ENCODE measurements at places on chromosomes 6 and 20.

DNA sequence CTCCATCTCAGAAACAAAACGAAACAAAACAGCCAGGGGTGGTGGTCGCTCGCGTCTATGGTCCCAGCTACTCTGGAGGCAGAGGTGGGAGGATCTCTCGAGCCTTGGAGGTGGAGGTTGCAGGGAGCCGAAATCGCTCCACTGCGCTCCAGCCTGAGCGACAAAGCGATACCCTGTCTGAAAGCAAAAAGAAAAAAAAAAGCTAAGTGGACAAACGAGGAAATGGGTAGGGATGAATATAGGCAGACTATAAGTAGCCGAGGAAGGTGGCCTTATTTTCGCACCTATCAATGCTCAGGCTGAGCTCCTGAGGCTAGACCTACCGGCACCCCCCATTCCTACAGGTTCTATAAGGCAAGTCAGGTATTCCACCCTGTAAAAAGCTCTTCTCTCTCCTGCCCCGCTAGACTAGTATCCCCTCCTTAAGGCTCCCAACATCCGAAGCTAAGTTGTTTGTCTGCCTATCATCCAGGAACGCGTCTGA is 650 bp upstream of the CASP8AP2 start:
- DNase-seq = no peak

- DNase-seq = no peak
Measured at GRCh38 chr6:52049252-52050050, 38.0 kb downstream of the PKHD1 start.

DNA sequence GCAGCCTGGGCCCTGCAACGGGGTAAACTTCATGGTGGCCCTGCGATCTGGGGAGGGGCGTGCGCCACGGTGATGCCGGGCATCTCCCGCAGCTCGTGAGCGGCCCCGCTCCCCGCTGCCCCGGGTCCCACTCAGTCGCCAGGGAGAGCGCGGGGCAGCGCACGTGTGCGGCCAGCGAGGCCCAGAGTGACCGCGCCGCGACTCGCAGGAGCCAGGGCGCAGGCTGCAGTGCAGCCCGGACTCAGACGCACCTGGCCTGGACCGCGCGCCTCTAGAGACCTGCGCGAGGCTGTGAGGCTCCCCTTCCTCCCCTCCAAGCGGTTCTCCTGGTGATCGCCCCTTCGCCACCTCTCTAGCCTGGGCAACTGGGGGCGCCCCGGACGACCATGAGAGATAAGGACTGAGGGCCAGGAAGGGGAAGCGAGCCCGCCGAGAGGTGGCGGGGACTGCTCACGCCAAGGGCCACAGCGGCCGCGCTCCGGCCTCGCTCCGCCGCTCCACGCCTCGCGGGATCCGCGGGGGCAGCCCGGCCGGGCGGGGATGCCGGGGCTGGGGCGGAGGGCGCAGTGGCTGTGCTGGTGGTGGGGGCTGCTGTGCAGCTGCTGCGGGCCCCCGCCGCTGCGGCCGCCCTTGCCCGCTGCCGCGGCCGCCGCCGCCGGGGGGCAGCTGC is 652 bp downstream of the BMP6 start:
- no peak for DNase-seq

GRCh38 chr6:157186785-157187181 is 136.5 kb downstream of the TMEM242 start:
- DNase-seq = no peak

DNA sequence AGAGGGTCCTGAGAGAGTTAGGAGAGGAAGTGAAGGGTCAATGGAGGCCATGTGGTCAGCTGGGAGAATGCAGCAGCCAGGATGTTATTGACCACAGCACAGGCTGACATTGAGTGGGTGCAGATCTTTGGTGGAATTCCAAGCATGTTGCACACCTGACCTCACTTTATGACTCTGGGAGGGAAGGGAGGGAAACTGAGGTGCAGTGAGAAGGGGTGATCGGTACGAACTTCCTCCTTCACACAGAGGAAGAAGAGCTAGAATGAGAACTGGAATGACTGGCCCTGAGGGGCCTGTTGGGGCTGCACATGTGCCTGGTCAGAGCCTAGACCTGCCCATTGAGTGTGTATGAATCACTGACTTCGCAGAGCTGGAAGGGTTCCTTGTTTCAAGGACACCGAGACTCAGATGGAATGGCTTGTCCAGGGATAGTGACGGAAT is 9.8 kb downstream of the FAM83D start:
- DNase-seq = no peak

- no peak for DNase-seq
Measured at GRCh38 chr6:167767715-167768107, 59.0 kb upstream of the AFDN start.

DNA sequence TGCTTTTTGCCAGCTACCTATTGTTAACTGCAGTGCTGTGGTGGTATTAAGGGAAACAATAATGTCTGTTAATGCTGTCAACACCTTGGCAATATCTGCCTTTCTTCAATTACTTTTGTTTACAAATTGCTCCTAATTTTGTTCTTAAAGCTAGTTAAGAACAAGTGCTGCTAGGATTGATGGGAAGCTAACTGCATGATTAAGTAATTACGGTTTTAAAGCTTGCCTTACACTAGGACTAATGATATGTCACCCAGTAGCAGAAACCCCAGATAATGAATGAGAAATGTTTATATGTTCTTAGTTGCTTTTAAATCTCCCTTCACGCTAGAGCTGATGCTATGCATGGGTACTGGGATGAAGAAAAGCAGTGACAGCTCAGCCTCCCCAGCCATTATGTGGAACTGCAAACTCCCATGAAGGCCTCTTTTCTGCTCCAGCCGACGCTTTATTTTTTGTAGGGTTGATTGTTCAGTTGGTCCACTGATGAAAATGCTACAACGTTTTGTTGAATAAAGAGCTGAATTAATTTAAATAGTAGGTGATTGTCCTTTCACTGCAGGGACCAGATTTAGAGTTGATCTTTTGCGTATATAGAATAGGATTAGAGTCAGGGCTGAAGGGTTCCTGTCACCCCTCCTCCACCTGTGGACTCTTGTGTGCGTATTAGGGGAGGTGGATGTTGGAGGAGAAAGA is 610.5 kb downstream of the TFAP2B start:
- no peak for DNase-seq

DNA sequence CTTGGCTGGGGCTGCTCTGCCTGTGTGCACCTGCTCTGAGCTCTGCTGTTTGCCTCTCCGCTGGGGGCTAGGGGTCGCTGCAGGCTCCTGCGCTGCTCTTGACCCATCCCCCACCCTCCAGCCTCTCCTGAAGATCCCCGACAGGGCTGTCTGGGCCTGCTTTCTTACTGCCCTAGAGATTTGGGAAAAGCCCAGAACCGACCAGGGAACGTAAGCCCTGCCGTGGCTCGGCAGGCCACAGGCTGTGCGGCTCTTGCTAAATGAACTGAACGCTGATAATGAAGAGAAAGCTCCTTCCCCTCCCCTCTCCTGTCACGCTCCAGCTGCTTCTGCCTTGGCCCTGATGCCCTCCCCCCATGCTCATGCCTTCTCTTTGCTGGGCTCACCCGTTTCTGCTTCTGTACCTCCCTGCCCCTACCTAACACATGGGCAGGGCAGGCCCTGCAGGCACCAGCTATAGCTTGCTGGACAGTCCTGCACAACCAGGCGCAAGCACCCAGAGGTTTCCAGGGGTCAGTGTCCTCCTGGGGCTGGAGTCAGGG is 32.0 kb upstream of the PCMTD2 start:
- no peak for DNase-seq

DNA sequence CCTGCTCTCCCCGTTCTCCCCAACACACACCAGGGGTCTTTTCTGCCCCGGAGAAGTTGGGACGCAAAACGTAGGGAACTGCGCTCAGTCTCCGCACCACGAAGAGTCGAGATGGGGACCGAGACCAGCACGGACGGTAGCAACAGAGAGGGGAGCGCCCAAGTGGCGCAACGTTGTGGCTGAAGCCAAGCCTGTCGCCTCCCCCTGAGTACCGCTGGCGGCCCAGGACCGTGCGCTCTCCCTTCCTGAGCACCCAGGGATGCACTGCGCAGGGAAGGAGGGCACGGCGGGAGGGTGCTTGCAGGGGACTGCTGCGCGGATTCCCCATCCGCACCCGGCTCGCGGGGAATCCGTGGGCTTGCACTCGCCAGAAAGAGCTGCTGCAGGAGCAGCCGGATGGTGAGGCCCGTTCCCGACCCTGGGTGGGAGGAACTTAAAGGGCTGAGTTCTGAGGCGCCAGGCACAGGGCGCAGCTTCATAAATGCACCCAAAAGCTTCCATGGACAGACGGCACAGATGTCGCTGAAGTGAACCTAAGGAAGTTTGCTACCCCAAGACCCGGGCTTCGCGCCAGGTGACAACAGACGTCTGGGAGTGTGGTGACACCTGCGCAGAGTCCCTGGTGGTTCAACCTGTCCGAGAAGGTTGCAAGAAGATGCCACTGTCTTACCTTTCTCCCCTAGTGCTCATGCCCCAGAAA is 178.7 kb downstream of the TBXT start:
- DNase-seq = no peak

DNA sequence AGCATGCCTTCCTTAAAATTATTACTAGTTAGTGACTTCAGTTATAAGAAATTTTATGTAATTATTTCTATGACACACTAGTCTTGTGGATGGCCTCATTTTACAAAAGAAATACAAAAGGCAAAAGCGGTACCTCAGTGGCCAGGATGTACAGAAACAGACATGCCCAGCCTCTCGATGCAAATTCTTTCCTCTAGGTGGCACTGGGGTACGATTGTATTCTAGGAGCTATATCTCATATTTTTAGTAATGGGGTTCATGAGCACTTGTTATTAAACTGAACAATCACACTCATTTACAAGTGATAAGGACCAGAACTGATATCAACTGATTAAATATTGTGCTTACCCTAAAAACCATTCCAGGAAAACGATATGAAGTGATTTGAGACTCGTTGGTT is 59.8 kb downstream of the SOD2 start:
- no peak for DNase-seq

- DNase-seq = no peak
Measured at GRCh38 chr6:113009682-113010081, 662.6 kb downstream of the RFPL4B start.

DNA sequence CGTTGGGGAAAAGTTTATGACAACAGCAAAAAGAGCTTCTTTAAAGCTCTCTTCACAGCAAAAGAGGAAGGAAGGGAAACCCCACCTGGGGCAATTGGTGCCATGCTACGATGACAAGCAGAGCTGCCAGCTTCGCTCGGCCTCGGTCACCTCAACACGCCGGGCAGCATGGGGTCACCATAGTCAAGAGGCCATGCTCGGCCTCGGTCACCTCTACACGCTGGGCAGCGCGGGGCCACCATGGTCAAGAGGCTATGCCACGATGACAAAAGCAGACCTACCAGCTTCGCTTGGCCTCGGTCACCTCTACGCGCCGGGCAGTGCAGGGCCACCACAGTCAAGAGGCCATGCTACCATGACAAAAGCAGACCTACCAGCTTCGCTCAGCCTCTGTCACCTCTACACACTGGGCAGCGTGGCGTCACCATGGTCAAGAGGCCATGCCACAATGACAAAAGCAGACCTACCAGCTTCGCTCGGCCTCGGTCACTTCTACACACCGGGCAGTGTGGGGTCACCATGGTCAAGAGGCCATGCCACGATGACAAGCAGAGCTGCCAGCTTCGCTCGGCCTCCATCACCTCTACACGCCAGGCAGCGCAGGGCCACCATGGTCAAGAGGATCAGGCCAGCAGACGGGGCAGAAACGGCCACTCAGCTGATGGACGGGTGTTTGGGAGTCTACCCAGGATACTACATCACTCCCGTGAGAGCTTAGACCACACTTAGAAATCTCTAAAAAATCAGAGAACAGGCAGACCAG is 12.1 kb downstream of the APMAP start:
- DNase-seq = no peak

- no peak for DNase-seq
Measured at GRCh38 chr6:11835065-11835464, 56.5 kb upstream of the ADTRP start.

GRCh38 chr6:143939364-143939763 is 68.7 kb downstream of the PLAGL1 start:
- no peak for DNase-seq

DNA sequence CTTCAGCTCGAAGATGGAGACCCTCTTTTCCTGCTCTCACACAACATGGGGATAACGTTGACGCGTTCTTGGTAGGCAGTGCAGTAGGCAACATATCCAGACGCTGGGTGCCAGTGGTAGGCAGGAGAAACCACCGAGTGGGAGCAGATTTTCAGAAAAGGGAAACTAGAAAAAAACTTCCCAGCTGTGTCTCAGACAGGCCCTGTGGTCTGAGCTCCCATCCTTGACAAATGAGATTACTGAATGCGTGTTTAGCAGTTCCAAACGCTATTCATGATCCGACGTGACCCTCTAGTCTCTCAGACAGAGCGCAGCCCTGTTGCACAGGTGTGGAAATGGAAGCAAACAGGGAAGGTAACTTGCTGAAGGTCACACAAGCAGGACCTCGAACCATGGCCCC is 83.9 kb upstream of the DUSP22 start:
- DNase-seq = no peak

DNA sequence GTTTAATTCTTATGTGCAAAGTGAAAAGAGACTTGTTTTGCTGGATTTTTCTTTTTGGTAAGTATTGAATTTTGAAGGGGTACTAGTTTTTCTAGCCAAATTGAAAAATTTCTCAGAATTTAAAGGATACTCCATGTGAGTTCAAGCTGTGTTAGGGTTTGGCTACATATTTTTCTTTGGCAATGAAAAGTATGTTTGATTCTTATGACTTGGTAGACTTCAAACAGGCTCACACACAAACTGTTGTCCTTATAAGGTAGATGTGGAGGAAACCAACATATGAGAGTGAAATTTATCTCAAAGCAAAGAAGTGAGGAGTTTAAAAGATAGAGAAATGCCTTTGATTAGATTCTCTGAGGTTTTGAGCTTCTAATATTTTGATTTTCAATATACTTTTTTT is 356.7 kb downstream of the BCKDHB start:
- DNase-seq = no peak

GRCh38 chr20:48470141-48470540 is 357.7 kb downstream of the PREX1 start:
- DNase-seq = no peak

GRCh38 chr20:17479063-17479657 is 52.0 kb downstream of the BFSP1 start:
- DNase-seq = no peak

GRCh38 chr6:139354189-139354588 is 20.3 kb downstream of the CITED2 start:
- DNase-seq = no peak

- DNase-seq = no peak
Measured at GRCh38 chr20:25294459-25295385, 46.8 kb downstream of the PYGB start.

GRCh38 chr6:138817799-138818198 is 21.9 kb downstream of the ECT2L start:
- DNase-seq = peak; percentile 56

DNA sequence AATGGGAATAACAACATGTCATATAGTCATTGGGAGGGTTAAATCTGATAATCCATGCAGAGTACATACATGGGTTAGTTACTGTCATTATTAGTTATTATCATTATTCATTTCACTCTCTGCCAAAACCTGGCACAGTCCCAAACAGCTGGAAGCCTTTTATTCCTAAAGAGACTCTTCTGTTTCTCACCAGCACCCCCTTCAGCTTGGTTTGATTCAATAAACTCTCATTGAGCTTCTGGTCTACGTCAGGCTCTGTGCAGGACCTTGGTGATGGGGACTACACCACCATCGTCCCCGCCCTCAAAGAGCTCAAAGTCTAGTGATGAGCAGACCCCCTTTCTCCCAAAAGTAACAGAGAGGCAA is 2.3 kb downstream of the KCNK15 start:
- DNase-seq = no peak

- DNase-seq = no peak
Measured at GRCh38 chr6:7468382-7469081, 72.9 kb upstream of the DSP start.
